ENCODE measurements at places on chromosomes 1 and 21.

DNA sequence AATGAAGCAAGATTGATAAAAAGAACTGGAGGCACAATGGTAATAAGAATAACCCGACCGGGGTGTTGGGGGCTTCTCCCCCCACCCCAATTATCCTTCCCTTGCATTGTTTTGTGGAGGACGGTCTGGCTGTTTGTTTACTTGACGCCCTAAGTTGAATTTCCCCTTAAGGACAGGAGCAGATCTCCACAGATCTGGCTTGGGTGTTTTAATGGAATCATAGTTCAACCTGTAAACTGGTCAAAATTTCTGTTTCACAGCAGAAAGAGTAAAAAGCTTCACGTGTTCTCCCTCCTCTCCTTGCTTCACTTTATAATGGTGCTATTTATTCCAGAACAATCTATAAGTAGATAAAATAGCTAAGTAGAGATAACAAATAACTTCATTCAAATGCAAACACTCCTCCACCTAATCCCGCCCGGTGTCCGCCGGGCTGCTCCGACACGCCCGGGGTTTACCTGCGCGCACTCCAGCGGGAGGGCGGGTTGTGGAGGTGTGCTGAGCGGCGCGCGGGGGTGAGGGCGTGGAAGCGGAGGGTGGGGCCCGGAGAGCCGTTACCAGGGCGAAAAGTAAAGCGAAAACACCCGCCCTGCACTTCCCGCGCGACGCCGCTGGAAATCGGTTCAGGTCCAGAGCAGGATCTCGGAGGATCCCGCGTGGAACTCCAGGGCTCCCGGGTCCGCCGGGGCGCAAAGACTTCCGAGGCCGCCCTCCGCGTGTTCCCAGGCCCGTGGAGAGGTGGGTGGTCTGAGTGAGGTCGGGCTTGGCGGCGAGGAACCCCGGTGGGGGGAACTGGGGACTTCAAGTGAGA, 2.0 kb upstream of the ATF3 start:
- peak; percentile 61 for DNase-seq

- no peak for DNase-seq
Measured at GRCh38 chr1:2047749-2048729, 2.2 kb upstream of the PRKCZ start.

DNA sequence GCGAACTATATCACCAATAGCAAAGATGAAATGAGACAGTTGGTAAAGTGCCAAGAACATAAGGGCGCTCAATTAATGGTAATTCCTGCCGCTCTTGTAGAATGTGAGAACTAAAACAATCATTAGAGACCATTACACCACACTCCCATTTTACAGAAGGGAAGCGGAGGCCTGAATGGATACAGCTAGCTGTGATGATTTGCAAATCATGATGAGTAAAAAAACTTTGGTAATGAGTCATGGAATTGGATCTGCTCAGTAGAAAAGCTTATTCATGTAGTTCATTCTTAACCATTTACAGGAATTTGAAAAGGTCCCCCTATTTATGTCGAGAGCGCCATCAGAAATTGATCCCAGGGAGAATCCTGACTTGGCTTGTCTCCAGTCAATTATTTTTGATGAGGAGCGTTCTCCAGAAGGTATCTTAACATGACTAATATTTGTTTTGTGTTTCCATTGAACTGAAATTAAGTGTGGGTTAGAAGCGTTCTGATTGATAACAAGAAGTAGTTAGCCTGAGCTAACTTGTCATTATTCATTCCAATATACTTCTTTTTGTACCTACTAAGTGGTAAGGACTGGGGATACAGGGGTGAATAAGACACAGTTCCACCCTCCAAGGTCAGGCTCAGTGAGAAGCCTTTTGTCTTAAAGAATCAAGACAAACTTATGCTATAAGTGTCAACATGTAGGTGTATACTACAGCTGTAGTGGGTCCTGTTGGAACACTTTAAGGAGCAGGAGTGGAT, 812 bp downstream of the TTC4 start:
- peak; percentile 5 for DNase-seq

DNA sequence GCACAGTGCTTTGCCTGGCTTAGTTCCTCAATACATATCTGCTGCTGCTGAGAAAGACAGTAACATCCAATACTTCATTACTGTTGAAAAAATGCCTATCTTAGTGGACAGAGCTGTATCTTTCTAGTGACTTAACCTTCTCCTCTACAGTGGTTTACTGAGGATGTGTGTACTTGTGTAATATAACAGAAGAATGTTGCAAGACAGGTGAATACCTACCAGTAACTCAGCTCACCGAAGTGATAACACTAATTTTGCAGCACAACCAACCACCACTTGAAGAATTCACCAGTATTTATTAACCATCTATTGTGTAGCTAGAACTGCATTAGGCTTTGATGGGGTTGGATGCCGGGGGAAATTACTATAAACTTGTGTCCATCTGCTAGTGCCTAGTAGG, 16.6 kb upstream of the TNN start:
- DNase-seq = no peak

GRCh38 chr21:14737922-14738321, 191.8 kb upstream of the SAMSN1 start:
- peak; percentile 30 for DNase-seq

DNA sequence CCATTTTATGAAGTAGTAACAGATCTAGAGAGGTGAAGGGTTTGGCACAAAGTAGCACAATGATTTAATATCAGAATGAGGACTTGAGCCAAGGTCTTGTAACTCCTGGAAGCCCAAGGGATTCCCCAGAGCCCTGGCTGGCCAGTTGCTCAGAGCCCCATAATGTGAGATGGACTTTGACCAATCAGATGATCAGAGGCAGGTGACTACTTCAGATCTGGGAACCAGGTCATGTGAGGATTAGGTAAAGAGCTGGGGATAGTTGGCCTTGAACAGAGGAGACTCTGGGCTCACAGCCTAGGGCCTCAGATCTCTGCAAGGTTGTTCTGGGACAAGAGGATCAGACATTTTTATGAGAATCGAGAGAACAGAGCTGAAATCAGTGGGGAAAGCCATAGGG, 18.9 kb downstream of the SHISAL2A start:
- DNase-seq = no peak

DNA sequence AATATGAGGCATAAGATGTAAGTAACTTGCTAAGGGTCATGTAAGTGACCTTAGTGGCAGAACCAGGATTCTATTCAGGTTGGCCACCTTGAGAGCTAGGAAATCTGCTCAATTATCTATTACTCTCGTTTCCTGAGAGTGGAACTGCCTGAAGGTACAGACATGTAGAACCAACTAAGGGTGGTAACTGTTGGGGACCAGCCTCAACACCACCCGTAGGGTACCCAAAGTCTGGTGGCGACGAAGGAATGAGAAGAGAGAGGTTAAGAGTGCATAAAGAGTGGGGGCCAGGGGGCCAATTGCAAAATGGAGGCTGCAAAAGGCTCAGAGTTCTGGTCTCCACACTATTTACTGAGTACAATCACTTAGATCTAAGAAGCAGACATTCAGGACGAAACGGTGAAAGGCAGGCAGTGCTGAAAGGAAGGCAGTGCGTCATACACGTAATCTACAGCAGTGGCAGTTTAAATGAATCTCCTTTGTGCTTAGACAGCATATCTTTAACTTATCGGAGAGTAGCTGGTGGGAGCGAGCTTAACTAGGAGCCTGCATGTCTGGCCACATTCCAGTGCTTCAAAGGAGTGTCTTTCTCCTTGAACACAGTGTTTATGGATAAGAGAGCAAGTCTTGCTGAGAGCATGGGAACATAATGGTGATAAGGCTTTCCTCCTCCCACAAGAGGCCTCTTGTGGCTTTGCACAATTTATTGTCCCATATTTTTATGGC, 25.0 kb downstream of the SRSF4 start:
- DNase-seq = no peak

- no peak for DNase-seq
Measured at GRCh38 chr1:92543131-92544055, 56.7 kb upstream of the GFI1 start.

DNA sequence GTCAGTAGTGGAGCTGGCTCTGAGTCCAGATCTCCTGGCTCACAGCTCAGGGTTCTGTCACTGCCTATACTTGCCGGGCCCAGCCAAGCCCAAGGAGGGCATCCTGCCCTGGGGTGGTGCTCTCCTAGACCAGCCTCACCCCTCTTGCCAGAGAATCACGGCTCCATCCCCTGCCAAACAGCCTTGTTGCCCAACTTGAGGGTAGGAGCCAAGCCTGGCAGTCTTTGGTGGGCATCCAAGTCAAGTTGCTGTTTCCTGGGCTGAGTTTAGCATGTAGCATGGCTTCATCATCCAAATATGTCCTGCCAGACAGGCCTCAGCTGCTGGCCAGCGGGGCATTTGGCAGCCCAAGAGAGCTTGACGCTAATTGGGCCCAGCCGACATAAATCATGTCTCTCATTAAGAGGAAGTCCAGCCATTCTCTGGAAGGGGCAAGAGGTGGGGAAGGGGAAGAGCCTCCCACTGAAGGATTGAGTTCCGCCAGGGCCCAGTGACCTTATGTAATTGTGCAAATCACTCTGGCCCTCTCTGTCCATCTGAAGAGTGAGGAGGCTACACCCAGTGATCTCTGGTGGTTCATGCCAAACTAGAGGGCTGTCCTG, 22.6 kb upstream of the TRABD2B start:
- no peak for DNase-seq

GRCh38 chr1:9410737-9411297, 118.1 kb downstream of the SPSB1 start:
- DNase-seq = no peak

DNA sequence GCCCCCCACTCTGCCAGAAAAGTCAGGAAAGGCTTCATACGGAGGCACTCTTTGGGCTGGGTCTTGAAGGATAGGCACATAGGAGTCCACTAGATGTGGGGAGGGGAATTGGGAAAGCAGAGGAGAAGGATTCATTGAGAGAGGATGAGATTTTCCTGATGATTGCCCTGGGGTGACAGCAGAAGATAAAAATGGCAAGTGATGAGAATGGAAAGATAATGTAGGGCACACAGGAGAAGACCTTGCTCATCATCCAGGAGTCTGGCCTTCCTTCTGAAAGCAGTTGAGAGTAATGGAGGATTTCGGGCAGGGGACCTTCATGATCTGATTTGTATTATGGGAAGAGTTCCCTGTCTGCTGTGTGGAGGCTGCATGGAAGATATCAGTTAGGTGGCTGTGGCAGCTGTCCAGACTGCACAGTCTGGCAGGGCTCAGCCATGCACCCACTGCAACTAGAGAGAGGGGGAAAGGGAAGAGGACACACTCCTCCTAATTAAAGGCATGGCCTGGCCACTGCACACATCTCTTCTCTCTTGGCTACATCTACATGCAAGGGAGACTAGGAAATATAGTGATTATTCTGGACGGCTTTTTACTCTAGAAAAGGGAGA, 9.6 kb upstream of the FABP3 start:
- DNase-seq = no peak

DNA sequence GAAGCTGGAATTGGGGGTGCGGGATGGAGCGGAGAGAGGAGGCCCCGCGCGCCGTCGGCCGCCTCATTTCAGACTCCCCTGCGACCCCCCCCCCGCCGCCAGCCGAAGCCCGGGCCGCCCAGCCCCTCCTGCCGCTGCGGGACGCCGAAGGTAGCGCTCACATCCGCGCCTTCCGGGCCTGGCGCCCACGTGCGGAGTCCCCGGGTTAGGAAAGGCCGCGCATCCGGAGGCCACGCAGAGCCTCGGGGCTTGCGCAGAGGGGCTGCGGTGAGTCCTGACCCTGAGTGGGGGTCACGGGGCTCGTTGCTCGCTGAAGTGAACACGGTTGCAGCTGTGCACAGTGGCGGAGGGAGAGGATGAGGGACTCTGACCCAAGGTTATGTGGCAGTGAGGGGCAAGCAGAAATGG, 552 bp upstream of the ZNF496 start:
- peak; percentile 52 for DNase-seq

DNA sequence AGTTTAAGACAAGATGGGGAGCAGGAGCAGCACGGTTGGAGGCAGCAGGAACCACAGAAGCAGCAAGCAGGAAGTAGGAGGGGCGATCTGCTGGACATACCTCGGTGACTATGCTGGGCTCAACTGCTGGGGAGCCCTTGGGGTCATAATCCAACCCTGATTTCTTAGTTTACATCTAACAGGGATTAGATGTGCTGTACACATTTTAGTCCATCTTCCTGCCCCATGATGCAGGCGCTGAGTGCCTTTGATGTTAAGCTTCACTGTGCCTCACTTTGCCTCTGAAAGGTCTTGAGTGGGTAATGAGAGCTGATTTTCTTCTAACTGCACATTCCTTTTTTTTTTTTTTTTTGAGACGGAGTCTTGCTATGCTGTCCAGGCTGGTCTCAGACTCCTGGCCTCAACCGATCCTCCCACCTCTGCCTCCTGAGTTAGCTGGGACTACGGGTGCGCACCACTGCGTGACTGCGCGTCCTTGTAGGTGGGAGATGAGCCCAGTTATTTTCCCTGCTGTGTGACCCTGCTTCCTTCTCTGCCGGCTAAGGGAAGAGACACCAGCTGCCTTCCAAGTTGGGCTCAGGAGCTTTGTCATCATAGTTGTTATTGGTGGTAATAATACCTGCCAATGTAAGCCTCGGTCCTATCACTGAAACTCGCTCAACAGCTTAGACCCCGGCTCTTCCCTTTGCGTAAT, 1.1 kb upstream of the RCAN3 start:
- DNase-seq = peak; percentile 24

DNA sequence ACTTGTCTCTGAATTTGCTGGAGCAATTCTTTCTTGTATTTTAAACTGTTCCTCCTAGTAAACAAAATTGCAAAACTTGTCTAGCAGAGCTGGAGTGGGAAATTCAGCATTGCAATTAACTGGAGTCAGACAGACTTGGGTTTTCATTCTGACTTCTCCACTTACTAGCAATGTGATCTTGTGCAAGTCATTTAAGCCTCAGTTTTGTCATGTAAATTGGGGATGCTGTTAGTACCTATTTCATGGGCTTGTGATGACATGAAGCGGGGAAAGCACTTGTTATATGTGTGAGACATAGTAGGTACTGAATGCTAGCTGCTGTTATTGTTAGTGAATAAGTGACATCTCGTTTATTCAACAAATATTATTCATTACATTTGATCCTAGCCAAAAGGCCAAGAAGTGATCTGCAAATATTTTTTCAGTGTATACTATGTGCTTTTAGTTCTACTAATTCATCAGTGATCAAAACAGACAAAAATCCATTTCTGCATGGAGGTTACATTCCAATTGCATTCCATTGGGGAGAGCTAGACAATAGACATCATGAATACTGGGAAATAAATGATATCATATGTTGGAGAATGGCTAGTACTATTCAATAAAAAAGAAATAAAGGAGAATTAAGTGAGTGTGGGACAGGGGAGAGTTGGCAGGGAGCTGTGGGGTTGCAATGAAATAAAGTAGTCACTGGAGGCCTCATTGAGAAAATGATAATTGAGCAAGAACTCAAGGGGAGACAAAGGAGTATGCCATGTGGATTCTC, 47.1 kb downstream of the CACHD1 start:
- no peak for DNase-seq

Data from activated naive CD4-positive, alpha-beta T cell treated with Interleukin-2 at 50 U/mL for 16 hours (primary cell).